ENCODE measurements at places on chromosomes 5 and 9. TPM values are rescaled to one million over a fixed set of nuclear protein-coding genes. Genes with fewer than 3 reads are reported as not detected.

- peak overlapping the region; percentile 49 for H3K4me3 ChIP-seq
- peak overlapping the region; percentile 47 for H3K27ac ChIP-seq
- no peak for DNase-seq
- no peaks in the 10 kb centered on the region for H3K36me3 ChIP-seq
- no peaks in the 10 kb centered on the region for H3K27me3 ChIP-seq
Observed at GRCh38 chr5:50328193-50328729, 112.8 kb downstream of the EMB start.

Gene PRRX2
- total RNA-seq: not detected

DNA sequence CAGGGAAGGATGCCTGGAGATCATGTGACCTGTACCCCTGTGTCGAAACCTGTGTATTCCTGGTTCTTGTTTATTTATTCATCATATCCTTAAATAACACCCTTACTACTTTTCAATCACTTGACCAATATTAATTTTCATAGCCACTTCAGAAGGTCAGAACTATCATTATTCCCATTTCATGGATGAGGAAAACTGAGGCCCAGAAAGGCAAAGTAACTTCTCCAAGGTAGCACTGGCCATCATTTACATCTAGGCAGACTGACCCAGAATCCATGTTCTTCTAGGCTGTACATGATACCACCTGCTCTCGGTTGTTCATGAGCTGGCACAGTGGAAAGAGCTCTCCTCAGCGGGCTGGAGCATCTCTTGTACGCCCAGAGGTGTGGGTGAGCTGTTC, 49.4 kb downstream of the KCNIP1 start:
- no peaks in the 10 kb centered on the region for H3K4me1 ChIP-seq
- H3K27me3 ChIP-seq: peaks cover 9% of the 10 kb centered on the region
- no peaks in the 10 kb centered on the region for H3K36me3 ChIP-seq
- no peak overlapping the region for H3K27ac ChIP-seq

Gene IQGAP2
- 117 TPM for total RNA-seq

Gene FBP2
- not detected for total RNA-seq

GRCh38 chr9:114503522-114504340, 1.5 kb downstream of the WHRN start:
- H3K4me3 ChIP-seq: peak overlapping the region; percentile 83
- H3K27ac ChIP-seq: peak overlapping the region; percentile 32
- no peak for DNase-seq
- H3K4me1 ChIP-seq: peaks cover 17% of the 10 kb centered on the region
- H3K36me3 ChIP-seq: no peaks in the 10 kb centered on the region

GRCh38 chr9:132733260-132733815, 63.1 kb downstream of the GTF3C4 start:
- H3K27me3 ChIP-seq: peaks cover 42% of the 10 kb centered on the region
- H3K36me3 ChIP-seq: no peaks in the 10 kb centered on the region
- no peak for DNase-seq
- no peak overlapping the region for H3K27ac ChIP-seq
- peaks cover 2% of the 10 kb centered on the region for H3K4me1 ChIP-seq

Gene OR1J2
- total RNA-seq: 0.37 TPM

Gene PRELID2
- total RNA-seq: 1.2 TPM

DNA sequence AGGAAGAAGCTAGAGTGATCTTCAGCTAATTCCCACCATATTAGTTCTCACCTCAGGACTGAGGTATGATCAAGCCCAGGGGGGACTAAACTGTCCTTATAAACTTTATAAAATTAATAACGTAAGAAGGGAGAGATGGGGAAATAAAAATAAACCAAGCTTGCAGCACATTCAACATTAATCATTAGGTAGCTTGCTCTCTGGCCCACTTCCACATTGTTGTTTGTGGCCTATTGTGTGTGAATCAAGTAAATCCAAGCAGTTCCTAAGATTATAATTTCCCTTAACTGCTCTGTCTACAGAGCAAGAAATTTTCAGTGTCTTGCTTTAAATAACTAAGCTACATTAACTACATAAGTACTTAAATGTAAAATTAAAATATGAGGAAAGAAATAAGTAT, 131.3 kb upstream of the ABCA1 start:
- peaks cover 16% of the 10 kb centered on the region for H3K27me3 ChIP-seq
- no peak overlapping the region for H3K27ac ChIP-seq
- H3K4me1 ChIP-seq: peaks cover 7% of the 10 kb centered on the region
- no peaks in the 10 kb centered on the region for H3K36me3 ChIP-seq

Measured in T-helper 17 cell (primary cell).